Occipital lobe (tissue), 3 donors: ENCODE measurements at places on chromosomes 5 and 9. TPM values are rescaled to one million over a fixed set of nuclear protein-coding genes. Genes with fewer than 3 reads are reported as not detected.

Gene C8G
- total RNA-seq: not detected

Gene TMEM267
- 14.0 TPM for total RNA-seq

Gene SLC2A6
- total RNA-seq: 17.2 TPM

Gene ATG10
- total RNA-seq: 6.1 TPM

Gene PCDHGB4
- 12.9 TPM for total RNA-seq

Gene OR1Q1
- total RNA-seq: not detected

Gene FER
- total RNA-seq: 101 TPM

Gene TICAM2
- total RNA-seq: 0.94 TPM

Gene SLCO6A1
- 0.94 TPM for total RNA-seq

Gene TMEFF1
- total RNA-seq: 47.6 TPM

Gene NACC2
- total RNA-seq: 5.9 TPM

Gene SLC46A2
- total RNA-seq: not detected

Gene LPAR1
- total RNA-seq: 26.4 TPM

DNA sequence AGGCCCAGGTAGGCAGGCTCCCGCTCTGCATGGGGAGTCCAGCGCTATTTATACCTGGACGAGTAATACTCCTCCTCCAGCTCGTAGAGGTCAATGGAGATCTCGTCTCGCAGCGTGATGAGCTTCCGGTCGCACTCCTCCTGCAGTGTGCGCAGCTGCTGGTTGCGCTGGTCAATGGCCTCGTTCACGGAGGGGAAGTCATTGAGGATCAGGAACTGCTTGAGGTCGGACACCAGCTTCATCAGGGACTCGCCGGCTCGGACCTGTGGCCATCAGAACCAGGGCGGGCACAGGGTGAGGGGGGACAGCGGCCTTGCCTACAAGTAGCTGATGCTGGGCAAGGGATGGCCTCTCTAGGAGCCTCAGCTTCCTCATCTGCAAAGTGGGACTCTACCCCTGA lies 3.9 kb downstream of the MED22 start:
- DNase-seq: no peak

GRCh38 chr5:136750224-136750862 lies 385.0 kb upstream of the TRPC7 start:
- DNase-seq: peak; percentile 10

GRCh38 chr9:124361128-124361527 lies 54.1 kb downstream of the PSMB7 start:
- DNase-seq: no peak

DNA sequence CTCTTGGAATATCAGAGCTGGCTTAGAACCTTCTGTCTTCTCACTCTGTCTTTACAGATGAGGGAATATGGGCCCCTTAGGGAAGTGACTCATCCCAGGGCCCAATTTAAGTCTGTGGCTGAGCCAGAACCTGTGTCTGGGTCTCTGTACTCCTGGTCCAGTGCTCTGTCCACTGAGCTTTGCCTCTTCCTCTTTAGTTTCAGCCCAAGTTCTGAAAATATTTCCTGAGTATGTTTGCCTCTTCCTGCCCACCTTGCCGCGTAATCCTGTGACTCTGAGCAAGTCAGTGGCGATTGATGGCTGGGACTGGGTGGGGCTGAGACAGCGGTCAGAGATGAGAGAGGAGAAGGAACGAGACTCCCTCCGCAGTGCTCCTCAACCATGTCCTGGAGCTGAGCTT lies 7.8 kb downstream of the IER5L start:
- DNase-seq: no peak

- DNase-seq: no peak
These were observed 78.9 kb downstream of the ALDH7A1 start for GRCh38 chr5:126516133-126516532.

GRCh38 chr5:171840711-171841522 lies 55.3 kb downstream of the SMIM23 start:
- no peak for DNase-seq

- DNase-seq: no peak
These were observed 154.6 kb downstream of the COL23A1 start for GRCh38 chr5:178435321-178436238.

GRCh38 chr9:36847781-36848673 lies 186.0 kb downstream of the PAX5 start:
- DNase-seq: no peak

DNA sequence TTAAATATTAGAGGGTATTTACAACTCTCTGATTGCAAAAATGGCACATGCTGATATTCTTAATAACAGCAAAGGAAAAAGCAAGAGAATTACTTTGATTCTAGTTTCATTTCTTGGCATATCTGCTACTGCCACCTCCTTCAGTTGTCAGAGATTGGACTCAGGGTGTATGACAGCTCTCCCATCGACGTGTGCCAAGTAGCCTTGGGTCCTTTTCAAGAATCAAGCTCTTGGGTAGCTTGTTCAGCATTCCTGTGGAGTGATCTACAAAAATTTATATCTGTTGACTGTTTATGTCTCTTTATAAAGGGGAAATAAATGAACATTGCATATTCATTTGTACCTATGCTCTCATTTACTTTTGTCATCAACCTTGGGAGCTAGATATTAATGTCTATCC lies 315.6 kb downstream of the PRR16 start:
- DNase-seq: no peak

- DNase-seq: peak; percentile 11
These were observed 20.4 kb downstream of the GNPDA1 start for GRCh38 chr5:141992349-141992963.

DNA sequence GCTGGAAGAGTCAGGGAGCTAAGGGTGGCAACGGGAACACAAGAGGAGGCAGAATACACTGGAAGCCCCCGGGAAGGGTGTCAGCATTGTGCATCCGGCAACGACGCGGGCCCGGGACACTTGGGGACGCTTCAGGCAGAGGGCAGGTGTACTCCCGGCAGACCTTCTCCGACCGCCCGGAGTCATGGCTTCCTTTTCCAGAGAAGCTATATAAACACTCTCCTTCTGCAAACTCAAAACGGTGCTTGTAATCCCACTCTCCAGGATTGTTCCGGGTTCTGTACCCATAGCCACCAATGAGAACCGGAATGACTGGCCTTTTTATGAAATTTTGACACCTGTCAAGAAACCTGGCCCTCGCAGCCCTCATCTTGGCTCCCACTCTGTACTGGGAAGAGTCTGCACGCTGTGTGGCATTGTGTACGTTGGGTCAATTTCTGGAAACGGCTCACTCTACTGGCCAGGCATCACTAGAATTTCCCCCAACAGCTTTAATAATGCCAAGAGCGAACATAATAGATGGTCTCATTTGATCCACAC lies 462 bp upstream of the MCC start:
- no peak for DNase-seq

GRCh38 chr5:146390469-146390868 lies 51.8 kb downstream of the POU4F3 start:
- DNase-seq: no peak

DNA sequence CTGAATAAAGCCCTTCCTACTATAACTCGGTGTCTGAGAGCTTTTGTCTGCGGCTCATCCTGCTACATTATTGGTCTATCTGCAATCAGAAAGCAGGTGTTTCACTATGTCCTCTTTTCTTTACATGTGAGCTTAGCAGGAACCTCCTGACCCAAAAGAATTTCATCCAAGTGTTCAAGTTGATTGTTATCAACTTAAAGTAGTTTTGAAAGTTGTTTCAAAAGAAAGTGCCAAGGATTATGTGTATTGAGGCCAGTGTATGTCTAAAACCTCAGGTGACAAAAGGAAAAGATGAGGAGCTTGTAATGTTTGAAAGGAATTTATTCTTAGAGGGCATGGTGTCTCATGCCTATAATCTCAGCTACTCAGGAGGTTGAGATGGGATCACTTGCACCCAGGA lies 8.1 kb upstream of the SELENOP start:
- no peak for DNase-seq

DNA sequence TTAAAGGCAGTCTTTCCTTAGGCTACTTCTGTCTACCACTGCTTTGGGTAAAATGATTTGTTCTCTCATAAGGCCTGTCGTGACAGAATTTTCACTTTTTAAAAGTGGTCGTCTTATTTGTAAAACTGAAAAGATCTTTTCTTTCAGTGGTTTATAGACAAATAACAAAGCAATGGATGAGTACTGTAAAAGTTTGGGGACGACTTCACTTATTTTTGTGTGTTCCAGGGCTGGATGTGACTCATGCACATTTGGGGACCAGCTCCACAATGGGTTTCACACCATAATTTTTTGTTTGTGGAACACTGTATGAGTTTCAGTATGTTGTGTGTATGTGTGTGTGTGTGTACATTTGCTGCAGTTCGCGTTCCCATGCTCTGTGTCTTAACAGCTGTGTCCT lies 53.6 kb downstream of the ARHGAP26 start:
- no peak for DNase-seq

GRCh38 chr9:136997371-136997770 lies 1.0 kb upstream of the CLIC3 start:
- no peak for DNase-seq

DNA sequence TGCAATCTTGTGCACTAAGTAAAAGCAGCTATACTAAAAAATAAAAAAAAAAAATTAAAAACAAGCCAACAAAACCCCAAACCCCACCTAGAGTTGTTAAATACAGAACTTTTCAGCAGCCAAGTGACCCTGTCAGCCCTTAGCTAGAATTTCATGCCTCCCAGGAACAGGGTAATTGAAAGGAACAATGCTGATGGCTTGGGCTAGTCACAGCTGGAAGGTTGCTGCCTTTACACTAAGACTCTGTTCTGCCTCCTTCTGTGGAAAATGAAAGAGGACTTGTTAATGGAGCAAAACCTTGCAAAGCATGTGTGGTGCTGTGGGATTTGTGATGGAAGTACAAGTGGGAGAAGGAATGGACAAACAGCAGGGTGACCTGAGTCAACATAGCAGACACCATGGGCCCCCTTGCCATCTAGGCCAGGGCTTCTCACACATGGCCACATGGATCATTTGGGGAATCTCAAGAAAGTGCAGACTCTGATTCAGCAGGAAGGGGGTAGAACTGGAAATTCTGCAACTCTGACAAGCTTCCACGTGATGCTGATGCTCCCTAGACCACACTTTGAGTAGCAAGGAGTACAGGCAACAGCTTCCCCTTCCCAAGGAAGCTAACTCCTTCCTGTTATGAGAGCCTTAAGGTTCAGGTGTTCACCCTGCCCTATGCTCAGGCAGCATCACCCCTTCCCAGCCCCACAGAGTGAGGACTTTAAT lies 14.9 kb upstream of the TMEM252 start:
- no peak for DNase-seq

- DNase-seq: peak; percentile 26
These were observed 14.9 kb downstream of the SPAAR start for GRCh38 chr9:35923927-35924763.

DNA sequence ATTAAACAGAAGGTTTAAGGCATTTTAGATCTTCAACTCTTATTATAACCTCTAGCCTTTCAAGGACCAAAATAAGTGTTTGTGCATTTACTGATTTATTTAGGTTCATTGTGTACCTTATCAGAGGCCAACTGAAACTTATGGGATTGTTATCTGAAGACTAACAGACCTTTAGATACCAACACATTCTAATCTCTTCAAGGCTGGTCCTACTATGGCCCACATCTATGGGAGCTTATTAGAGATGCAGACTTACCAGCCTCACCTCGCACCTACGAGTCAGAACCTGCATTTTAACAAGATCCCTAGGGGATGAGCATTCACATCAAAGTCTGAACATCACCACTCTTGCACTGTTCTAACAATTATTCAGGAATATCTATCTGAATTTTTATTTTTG lies 1.9 kb downstream of the IARS1 start:
- DNase-seq: no peak

GRCh38 chr5:177511181-177511580 lies 1.6 kb upstream of the DOK3 start:
- no peak for DNase-seq

DNA sequence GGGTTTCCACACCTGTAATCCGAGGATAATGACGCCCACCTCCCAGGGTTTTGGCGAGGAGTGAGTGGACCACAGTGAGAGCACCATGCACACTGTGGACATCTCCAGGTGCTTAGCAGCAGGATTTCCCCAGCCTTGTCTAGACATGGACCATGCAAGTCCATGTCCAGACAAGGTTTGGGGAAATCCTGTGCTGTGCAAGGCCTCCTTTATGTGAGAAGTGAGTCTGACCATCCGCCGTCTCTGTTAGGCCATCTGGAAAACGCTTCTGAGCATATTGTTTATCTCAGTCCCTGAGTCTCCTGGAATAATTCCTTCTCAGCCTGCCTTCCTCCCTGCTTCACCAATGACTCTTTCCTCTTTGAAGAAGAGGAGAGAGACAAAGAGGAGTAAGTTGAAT lies 26.2 kb upstream of the TNFAIP8 start:
- no peak for DNase-seq

DNA sequence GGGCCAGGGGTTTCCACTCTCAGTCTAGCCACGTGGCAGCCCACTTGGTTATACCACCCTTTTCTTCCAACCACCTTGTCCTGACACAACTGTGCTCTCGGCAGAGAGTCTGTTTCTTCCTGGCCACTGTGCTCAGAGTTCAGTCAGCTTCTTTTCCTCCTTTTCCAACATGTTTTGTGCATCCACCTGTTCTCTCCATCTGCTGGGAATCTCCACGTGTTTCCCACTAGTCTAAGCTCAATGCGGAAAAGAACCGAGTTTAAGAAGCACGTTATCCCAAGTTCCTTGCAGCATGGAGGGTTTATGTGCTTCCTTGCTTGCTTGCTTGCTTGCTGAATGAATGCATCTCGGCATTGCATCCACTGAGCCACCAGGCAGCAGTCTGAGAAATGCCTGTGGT lies 543.6 kb upstream of the DAP start:
- no peak for DNase-seq

DNA sequence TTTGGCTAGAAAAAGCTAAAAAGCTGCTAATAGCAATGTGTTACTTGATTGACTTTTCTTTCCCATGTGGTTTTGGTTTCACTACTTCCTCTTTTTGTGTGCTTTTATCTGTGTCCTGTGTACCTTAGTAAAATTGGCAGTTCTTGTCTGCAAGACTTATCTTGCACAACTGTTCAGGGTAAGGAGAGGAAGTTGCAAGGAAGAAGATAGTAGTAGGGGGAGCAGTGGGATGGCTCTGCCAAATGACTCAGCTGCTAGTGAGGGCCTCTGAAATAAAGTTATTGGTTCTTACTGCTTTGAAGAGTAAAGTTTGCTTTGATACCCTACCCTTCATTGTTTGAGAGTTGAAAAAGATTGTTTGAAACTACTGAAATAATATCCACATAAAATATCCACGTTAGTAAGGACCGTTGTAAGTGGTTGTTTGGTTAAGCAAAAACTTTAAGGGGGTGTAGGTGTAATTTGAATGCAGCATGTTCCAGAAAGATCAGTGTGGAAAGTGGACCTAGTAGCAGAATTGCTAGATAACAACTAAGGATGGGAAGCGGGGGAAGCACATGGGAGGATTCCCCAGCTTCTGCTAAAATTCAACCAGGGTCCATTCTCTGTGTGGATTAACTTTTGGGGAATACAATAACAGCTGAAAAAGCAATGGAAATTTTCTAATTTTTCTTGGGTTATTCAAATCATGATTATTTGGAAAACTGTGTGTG lies 123.5 kb downstream of the SCAMP1 start:
- DNase-seq: no peak
